ENCODE measurements at places on chromosomes 5 and 9.
A peak's percentile ranks its signal among the peaks of the same experiment; 100 is the strongest.

- no peak for DNase-seq
Measured at GRCh38 chr9:110655754-110656641, 12.6 kb upstream of the MUSK start.

DNA sequence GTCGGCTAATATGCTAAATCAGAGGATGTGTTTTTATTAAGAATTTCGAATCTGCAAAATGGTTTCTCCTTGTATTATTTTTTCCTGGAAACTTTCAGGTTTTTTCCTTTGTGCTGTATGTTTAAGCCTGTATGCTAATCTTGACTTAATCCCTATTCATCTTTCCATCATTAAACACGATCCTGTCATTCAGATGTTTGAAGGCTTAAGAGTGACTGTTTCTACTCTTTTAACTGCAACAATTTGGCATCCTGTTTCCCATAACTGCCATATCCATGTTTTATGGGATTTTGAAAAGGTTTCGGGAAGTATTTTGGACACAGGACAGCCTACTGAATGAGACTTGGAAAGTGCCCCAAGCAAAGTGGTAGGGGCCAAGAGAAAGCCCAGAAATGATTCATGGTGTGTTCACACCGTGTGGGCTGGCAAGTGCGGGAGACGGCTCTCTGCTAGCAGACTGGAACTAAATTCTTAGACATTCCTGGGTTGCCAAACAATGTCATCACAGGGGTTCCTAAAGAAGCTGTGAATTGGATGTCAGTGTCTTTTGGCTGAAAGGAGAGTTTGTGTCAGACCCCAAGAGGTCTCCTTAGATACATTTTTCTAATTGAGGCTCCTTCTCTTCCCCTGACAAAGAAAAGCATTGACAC is 125.4 kb upstream of the ADAMTS16 start:
- DNase-seq, result no peak

- DNase-seq, result no peak
Measured at GRCh38 chr9:86836797-86837196, 110.5 kb downstream of the GAS1 start.

DNA sequence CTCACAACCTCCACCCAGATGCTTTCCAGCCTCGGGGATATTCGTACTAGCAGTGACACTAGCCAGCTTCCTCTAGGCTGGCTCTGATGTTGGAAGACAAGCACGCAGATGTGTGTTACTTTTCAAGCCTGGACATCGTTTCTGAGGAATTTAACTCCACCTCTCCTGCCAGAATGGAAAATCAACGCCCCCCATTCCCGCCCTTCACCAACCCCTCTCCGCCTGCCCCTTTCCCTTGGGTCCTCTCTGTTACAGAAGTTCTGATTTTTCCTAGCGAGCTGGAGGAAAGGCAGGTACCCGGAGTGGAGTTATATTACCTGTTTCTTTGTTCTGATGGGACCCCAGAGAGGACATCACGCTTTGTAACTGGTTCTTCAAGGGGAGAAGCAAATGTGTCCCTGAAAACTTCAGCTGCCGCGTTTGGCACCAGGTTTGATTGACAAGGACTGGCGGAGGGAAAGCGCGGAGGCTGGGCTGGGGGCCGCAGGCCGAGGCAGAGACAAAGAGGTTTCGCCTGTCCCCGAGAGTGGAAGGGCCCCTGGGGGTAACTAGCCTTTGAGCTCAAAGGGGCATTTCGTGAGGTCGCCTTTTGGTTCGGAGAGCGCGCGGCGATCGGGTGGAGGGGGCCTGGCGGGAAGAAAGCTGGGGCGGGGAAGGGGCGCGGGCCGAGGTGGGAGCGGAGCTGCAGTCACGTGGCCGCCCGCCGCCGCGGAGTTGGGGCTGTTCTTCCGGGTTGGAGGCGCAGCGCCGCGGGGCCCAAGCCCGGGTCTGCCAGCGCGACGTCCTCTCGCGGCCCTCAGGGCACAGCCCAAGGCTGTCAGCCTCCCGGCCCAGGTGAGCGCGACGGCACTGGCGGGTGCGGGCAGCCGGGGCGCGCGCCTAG is at the start of gene NNT:
Gene NNT, plus strand, starts transcription at position 720 of the 883 bp plus-strand sequence. CDS start 6,016 bp downstream, outside the sequence.
- DNase-seq, result peak; percentile 48

- no peak for DNase-seq
Measured at GRCh38 chr5:60526336-60526875, 173.6 kb downstream of the DEPDC1B start.

DNA sequence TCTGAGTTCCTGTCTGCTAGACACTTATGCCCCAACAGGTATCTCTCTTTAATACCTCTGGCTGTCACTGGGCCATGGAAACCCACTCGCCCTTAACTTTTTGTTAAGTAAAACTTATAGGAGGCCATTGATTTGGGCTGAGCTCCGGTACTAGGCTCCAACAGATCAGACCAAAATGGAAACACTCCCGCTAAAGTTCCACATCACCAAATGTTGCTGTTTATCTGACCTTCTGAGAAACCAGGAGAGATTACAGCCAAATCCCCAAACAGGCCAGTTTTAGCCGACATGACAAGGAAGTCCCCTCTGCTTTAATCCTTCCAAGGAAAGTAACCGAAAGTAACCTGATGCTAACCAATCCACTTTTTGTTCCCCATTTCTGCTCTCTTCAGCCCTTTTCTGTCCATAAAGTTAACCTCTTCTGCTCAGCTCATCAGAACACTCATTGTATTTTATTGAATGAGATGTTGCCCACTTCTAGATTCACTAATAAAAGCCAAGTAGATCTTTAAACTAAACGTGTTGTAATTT is 115.2 kb upstream of the LHFPL2 start:
- DNase-seq, result no peak

GRCh38 chr5:41286696-41287095 is 73.4 kb upstream of the C6 start:
- no peak for DNase-seq

- no peak for DNase-seq
Measured at GRCh38 chr5:65062469-65063083, 293.8 kb downstream of the CWC27 start.

Data from activated naive CD8-positive, alpha-beta T cell treated with anti-CD3 and anti-CD28 coated beads, Interleukin-2, amount 50 U/mL, for 16 hours (primary cell).